NCI-H774 (cell line): ENCODE measurements at places on chromosomes 11 and 22.

GRCh38 chr11:57632116-57632515 lies 17.6 kb downstream of the YPEL4 start:
- DNase-seq = no peak

DNA sequence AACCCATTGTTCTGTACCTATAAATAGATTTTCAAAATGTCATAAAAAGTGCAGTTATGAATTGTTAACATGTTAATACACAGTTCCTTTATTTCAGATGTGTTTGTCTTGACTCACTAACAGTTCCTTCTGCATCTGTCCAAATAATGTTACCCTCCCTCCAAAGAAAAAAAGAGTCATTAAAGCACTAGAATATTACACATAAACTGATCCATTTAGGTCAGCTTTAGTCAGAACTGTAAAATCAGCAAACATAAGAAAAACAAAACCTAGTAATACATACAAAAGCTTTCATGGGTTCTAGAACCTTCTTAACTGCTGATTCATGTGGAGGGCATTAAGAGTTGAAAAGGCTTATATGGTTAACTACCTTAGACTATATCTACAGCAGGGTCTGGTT lies 65.4 kb downstream of the SESN3 start:
- DNase-seq = no peak

DNA sequence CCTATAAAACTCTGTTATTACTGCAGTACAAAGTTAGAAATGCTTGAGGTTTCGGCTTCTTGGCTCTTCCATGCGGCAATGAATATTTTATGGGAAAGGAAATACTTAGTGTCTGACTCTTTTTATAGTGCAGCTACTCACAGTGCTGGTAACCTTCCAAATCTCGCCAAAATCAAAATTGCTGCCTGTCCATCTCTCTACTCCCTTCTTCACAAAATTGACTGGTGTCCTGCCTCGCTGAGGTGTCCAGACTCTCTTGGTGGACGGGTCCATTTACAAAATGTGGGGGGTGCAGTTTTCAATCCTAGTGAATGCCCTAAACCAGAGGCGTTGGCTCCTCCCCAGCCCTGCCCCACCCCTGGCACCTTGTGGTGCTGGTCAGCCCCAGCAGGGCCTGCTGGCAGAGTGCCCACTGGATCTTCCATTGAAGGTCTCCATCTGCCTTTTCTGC lies 73.5 kb downstream of the ZBTB16 start:
- DNase-seq = no peak

DNA sequence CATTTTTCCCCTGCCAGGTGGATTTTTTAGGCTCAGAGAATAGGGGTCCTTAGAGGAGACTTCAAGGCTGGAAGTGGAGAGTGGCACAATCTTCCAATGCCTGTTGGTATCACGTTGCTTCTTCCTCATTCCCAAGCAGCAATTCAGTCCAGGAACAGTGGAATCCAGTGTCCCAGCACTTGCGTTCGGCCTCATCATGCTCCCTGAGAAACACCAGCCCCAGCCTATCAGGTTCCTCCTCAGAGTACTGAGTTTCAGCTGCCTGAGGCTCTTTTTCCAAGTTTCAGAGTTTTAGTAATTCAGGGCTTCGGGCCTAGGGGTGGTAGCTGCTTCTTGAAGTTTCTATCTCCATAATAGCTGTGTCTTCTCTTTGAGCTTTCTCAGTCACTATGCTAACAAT lies 31.9 kb upstream of the NRGN start:
- no peak for DNase-seq

DNA sequence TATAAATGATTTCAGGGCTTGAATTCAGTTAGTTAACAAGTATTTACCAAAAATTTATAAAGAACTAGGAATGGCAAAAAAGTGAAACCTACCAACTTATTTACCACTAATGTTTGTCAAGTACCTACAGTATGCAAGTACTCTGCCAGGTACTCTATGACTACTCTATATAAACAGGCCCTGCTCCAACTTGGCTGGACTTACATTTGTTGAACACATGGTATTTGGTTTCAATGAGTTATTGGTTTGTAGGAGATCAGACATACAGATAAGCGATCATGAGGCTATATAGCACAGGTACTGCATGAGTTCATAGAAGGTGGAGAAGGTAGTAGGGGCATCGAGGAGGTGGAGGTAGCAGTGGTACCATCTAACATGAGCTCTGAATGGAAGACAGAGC lies 159.9 kb upstream of the PDGFD start:
- no peak for DNase-seq

DNA sequence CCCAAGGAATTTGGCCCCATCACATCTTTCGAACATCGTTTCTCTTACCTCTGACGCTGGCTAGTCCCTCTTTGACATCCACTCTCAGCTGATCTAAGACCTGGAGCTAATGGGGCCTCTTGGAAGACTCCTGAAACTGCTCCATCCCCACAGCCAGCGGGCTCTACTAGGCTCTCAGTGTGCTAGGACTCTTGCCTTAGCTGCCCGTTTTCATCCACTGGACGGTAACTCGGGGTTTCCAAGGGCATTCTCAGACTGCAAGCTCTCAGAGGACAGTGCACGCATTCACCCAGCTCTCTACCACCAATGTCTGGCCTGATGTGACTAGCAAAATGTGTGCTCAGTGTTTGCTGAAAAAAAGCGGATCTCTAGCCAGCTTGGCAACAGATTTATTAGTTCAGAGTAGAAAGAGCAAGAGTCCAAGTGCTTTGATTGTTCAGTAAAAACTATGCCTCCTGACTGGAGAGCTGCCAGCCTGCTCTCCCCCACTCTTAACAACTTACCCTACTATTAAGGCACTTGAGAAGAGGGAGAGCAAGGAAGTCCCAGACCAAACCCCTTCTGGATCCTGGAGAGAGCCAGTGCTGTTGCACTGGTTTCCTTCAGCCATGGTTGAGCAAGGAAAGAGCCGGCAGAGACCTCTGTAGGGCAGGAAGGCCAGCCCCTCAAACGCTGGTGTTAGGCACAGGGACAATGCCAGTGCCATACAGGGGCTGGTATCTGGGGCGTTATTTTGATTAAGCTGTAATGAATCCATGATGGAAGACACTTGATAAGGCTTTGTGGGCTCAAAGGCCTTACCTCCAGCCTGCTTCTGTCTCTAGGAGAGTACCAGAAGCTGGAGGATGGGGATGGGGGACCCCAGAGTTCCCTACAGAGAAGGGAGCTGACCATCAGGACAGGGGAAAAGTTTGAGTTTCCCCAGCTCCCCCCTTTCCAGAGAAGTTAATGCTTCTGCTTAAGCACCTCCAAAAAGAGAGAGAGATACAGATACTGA lies 9.2 kb downstream of the RELA start:
- DNase-seq = no peak

GRCh38 chr22:39773976-39774539 lies 119.5 kb downstream of the ENTHD1 start:
- no peak for DNase-seq

DNA sequence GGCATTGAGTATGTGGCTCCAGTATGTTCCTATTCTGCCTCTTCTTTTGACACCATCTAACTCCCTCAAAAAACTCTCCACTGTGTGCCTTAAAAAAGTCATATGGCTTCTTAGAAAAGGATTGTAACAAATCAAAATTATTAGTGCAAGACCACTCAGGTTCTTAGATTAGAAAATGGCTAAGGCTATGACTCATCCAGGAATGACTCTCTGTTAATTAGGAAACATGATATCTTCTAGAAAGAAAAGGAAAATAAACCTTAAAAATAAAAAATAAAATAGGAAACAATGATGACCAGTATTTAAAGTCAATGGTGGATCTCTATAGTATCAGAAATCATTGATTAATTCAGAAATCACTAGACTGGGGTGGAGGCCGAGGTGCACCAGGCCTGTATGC lies 21.7 kb downstream of the SLC25A17 start:
- no peak for DNase-seq

DNA sequence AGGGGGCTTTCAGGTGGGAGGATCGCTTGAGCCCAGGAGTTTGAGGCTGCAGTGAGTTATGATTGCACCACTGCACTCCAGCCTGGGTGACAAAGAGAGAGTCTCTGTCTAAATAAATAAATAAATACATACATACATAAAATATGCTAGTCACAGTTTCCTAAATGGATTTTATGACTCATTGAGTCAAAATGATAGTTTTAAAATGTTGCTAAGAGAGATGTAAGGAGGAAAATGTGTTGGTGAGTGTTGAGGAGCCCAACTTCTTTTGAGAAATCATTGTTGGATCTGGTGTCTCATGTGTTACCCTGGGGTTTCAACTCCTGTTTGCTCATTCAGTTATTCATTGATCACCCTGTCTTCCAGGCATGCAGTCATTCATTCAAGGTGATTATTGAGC lies 21.0 kb downstream of the PARVB start:
- no peak for DNase-seq

DNA sequence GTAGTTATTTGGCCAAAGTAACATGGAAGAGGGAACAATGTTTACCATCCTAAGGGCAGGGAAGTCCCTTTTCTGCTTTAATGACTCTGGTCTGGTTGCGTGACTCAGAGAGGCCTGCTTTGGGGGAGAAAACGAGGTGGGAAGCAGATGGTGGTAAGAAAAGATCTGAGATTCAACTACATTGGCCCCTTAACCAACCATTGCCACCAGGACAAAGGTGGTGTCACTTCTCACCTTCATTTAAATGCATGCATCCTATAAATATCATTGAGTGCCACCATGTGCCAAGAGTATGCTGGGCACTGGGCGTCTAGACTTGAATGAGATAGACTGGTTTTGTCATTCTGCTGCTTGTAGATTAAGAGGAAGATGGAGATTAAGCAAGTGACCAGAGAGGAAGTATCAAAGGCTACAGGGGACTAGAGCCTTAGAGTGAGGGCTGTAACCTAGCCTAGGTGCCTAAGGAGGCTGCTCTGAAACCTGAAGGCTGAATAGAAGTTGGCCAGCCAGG lies 3.6 kb upstream of the SORL1 start:
- no peak for DNase-seq

DNA sequence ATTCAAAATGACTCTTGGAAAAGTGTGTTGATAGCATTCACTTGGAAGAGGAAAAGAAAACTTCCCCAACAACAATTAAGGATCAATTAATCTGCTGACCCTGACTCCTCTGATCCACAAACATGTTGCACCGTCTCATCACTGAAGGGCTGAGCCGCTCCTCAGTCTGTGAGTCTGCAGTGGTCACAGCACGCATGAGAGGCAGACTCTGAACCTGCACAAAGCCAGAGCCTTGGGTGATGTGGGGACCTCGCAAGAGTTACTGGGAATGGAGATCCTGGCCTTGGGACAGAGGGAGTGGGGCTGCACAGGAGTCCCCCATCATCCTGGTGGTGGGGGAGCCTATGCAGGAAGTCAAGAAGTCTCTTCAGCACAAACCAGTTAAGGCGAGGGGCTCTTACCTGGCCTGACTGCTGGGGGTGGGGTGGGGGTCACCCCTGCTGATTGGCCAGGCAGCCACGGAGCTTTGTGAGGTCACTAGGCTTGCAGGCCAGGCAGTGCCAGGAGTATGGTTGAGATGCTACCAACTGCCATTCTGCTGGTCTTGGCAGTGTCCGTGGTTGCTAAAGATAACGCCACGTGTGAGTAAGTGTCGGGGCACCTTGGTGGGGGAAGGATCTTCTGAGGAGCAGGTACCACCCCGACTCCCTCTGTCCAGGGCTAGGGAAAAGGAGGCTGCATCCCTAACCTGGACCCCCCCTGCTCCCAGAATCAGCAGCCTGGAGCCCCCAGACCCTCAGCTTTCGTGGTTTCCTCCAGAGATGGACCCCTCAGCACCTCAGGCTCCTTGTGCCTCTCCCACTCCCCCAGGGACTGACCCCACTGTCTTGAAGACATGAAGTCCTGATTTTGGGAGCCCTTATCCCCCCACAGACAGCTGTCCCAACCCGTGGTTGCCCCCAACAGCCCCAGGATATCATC lies at the start of gene ACR:
TSS of gene ACR (plus strand) at position 477 of the 921 bp plus-strand sequence. CDS start at position 509, 32 bp downstream.
- DNase-seq = no peak

- DNase-seq = no peak
Measured at GRCh38 chr11:72719144-72719543, 33.1 kb downstream of the ARAP1 start.

DNA sequence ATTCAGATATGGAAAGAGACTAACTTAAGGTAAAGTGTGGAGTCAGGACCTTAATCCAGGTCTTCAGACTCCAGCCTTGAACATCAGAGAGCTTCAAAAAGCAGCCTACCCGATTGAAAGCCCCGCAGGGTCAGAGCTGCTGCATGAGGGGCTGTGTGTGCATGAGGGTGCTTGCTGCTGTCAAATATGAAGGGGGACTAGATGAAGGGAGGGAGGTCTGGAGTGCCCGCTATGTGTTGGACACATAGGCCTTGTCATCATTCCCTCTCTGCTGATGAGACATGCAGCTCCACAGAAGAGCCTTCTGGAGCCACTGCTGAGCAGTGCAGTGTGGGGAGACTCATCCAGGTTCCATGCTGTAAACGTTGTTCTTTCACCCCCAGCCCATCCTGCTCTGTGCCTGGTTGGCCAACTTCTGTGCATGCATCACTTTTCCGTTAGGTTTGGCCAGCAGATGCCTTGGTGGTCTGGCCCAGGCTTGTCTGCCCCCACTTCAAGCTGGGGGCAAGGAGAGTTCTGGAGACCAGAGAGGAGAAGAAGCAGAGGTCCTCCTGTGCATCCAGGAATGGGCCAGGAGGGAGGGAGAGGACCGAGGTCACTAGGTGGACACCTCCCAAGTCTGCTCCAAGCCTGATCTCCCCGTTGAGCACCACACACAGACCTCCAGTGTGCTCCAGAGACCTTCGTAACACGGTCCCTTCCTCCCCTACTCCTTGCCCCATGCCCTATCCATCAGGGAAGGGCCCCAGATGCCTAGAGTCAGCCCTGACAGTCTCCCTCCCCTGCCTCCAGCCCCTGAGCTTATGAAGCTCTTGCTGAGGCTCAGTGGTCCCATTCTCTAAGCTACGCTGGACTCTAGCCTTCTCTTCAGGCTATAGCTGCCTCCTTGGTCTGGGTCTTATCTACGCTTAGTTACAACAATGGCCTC lies 32.0 kb downstream of the LRRC32 start:
- no peak for DNase-seq

- no peak for DNase-seq
Measured at GRCh38 chr11:20154381-20154780, 5.9 kb downstream of the DBX1 start.

- DNase-seq = no peak
Measured at GRCh38 chr22:47919001-47919441, 1156.6 kb downstream of the TBC1D22A start.

GRCh38 chr11:1203505-1204271 lies 19.2 kb upstream of the MUC5B start:
- DNase-seq = no peak

GRCh38 chr11:131770801-131771200 lies 400.4 kb downstream of the NTM start:
- DNase-seq = no peak

GRCh38 chr11:17703951-17704350 lies 15.4 kb upstream of the MYOD1 start:
- no peak for DNase-seq

DNA sequence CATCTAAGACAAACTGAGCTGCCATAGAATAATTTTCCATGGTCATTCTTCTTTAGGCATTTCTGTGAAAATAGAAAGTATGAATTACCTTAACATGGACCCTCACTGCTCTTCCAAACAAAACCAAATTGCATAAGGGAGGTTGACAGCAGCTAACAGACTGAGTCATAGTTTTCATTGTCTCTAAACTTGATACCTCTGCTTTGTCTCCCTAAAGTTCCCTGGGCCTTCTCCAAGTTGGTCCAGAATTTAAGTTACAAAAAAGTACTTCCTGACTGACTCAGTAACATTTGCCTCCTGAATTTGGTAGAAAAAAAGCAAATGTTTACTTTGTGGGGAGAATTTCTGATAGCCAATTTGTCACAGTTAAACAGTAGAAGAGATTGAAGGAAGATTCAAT lies 3.0 kb downstream of the OR8D1 start:
- DNase-seq = no peak

- no peak for DNase-seq
Measured at GRCh38 chr11:2660357-2660939, 39.3 kb downstream of the KCNQ1OT1 start.

GRCh38 chr11:8787372-8787771 lies 104.8 kb downstream of the RPL27A start:
- no peak for DNase-seq
